Activated CD4-positive, alpha-beta memory T cell treated with anti-CD3 and anti-CD28 coated beads for 36 hours (primary cell): ENCODE measurements at places on chromosomes 4 and X. TPM values are rescaled to one million over a fixed set of nuclear protein-coding genes. Genes with fewer than 3 reads are reported as not detected.
A peak's percentile ranks its signal among the peaks of the same experiment; 100 is the strongest.

GRCh38 chr4:147778942-147779341, 47.1 kb downstream of the ARHGAP10 start:
- H3K4me3 ChIP-seq, result no peak overlapping the region
- peaks cover 42% of the 10 kb centered on the region for H3K4me1 ChIP-seq
- H3K36me3 ChIP-seq, result no peaks in the 10 kb centered on the region
- DNase-seq, result no peak

GRCh38 chrX:25968920-25969319, 169.2 kb upstream of the MAGEB18 start:
- no peaks in the 10 kb centered on the region for H3K27me3 ChIP-seq
- DNase-seq, result no peak
- no peak overlapping the region for H3K4me3 ChIP-seq
- no peak overlapping the region for H3K27ac ChIP-seq
- H3K4me1 ChIP-seq, result no peaks in the 10 kb centered on the region

- H3K36me3 ChIP-seq, result no peaks in the 10 kb centered on the region
- H3K27ac ChIP-seq, result no peak overlapping the region
- no peaks in the 10 kb centered on the region for H3K4me1 ChIP-seq
Observed at GRCh38 chrX:10529344-10529743, 91.0 kb downstream of the MID1 start.

SPIN3 gene
- total RNA-seq, result 8.0 TPM

DNA sequence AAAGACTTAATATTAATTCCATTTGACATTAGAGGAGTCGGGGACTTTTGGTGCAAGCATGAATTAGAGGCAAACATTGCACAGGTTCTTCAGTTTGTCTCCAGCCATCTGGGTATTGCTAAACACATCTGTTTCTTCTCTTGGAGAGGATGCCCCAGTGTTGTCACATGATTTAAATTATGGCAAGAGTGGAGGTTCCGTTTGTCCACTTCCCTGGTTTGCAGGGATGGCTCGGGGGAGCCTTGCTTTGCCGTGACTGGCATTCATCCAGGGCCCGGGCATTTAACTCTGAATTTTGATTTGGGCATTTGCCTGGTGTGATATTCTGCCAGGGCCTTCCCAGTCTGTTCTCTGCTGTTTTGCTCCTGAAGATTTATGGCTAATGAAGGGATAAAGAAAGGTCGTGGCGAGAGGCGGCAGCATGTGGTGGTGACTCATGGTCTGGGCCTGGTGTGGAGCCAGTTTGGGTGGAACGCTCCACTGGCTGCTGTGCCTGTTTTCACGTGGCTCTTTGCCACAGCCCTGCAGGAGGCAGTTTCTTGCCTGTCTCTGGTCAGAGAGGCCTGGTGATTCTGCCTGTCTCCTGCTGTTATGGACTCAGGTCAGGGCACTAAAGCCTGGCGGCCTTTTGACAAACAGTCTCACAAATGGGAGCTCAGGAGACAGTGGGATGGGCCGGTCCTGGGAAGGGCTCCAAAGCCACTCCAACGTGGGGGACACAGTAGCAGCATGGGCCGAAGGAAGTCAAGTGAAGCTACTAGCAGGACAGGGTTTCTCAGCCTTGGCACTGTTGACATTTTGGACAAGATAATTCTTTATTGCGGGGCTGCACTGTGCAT, 99.4 kb upstream of the PGRMC2 start:
- H3K36me3 ChIP-seq, result no peaks in the 10 kb centered on the region
- H3K4me1 ChIP-seq, result no peaks in the 10 kb centered on the region
- no peak for DNase-seq
- H3K27ac ChIP-seq, result no peak overlapping the region

DNA sequence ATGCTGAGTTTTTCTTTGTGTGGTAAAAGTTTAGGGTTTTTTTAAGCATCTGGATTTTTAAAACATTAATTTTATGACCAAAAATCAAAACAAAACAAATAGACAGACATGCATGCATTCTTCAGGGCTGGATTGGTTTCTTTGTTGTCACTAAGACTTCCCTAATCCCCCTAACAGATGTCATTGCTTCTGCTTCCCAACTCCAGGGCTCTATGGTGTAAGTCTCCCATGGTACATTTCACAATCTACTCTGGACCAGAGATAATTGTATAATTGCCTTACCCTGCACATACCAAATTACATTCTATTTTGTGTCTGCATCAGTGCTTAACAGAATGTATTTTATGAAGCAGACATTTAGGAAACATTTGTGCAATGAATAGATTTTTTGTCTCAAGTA, 529.1 kb upstream of the SMIM31 start:
- no peaks in the 10 kb centered on the region for H3K27me3 ChIP-seq
- no peak for DNase-seq
- no peaks in the 10 kb centered on the region for H3K4me1 ChIP-seq
- no peaks in the 10 kb centered on the region for H3K36me3 ChIP-seq

DNA sequence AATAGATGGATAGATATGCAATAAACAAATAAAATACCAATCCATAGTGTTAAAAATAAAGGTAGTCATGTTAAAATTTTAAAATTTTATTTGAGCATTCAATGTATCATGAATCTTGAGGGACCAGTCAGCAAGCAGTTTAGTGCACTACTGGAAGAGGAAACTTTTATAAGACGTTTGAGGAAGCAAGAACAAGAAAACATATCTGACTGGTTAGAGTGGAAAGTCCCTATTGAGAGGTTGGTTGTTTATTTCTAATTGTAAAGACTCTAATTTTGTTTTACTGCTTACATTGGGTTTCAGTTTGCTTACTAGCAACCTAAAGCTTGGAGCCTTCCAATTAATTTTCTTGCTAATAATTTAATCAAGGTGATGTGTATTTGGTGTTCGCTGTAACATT, 786.2 kb downstream of the RAB28 start:
- no peaks in the 10 kb centered on the region for H3K36me3 ChIP-seq
- H3K4me1 ChIP-seq, result no peaks in the 10 kb centered on the region
- H3K27me3 ChIP-seq, result no peaks in the 10 kb centered on the region

- H3K27ac ChIP-seq, result no peak overlapping the region
- no peak overlapping the region for H3K4me3 ChIP-seq
- no peaks in the 10 kb centered on the region for H3K36me3 ChIP-seq
- DNase-seq, result peak; percentile 8
- peaks cover 12% of the 10 kb centered on the region for H3K4me1 ChIP-seq
- H3K27me3 ChIP-seq, result no peaks in the 10 kb centered on the region
Observed at GRCh38 chrX:46782034-46782433, 23.1 kb upstream of the SLC9A7 start.
